ENCODE measurements at places on chromosomes 1 and 21.

GRCh38 chr1:109657970-109658369 lies 2.1 kb downstream of the GSTM4 start:
- no peak for DNase-seq

DNA sequence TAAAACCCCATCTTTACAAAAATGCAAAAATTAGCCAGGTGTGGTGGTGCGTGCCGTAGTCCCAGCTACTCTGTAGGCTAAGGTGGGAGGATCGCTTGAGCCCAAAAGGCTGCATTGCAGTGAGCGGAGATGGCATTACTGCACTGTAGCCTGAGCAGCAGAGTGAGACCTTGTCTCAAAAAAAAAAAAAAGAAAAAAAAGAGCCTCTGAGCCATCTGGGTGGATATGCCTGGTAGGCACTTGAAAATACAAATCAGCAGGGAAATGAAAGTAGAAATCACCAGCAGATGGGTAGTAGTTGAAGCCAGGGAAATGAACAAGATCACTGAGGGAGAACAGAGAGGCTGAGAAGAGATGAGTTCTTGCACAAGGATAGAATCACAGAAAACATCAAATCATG lies 131.0 kb upstream of the HMCN1 start:
- DNase-seq, result no peak

- no peak for DNase-seq
Measured at GRCh38 chr1:75233302-75233929, 99.2 kb downstream of the LHX8 start.

DNA sequence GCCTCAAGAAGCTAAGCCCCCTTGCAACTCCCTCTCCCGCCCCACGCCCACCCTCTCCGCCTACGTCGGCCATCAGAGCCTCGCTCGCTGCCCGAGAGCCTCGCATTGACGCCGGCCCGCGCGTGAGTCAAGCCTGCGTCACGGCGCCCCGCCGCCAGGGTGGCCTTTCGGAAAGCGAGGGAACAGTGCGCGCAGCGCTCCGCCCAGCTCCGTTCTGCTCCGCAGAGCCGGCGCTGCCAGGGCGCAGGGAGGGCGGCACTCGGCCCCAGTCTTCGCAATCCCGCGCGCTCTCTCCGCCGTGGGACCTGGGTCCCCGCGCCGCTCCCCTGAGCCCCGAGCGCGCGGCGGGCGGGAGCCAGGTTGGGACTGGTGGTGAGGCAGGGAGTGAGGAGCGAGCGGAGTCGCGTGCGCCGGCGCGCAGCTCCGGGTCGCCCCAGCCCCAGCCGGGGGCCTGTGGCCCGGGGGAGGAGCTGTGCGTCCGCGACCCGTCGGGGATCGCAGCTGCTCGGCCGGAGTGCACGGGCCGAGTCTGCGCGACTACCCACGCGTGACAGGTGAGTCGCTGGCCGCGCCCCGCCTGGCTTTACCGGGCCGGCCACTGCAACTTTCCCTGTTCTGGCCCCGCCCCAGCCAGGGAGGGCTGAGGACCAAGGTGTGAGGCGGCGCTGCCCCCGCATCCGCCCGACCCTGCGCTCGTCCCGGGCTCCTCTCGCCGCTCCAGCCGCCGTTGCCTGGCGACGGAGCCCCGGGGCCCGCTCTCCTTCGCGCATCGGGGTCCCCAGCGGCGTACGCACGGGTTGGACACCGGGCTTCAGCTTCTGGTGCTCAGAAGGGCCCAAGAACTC lies at the start of gene SLC6A17:
Gene SLC6A17, plus strand, starts transcription at position 165 of the 845 bp plus-strand sequence. CDS start 16,436 bp downstream, outside the sequence.
- DNase-seq, result no peak

GRCh38 chr1:225476538-225476988 lies 48.7 kb upstream of the LBR start:
- DNase-seq, result no peak

GRCh38 chr1:53733975-53734649 lies 4.9 kb downstream of the GLIS1 start:
- DNase-seq, result no peak

DNA sequence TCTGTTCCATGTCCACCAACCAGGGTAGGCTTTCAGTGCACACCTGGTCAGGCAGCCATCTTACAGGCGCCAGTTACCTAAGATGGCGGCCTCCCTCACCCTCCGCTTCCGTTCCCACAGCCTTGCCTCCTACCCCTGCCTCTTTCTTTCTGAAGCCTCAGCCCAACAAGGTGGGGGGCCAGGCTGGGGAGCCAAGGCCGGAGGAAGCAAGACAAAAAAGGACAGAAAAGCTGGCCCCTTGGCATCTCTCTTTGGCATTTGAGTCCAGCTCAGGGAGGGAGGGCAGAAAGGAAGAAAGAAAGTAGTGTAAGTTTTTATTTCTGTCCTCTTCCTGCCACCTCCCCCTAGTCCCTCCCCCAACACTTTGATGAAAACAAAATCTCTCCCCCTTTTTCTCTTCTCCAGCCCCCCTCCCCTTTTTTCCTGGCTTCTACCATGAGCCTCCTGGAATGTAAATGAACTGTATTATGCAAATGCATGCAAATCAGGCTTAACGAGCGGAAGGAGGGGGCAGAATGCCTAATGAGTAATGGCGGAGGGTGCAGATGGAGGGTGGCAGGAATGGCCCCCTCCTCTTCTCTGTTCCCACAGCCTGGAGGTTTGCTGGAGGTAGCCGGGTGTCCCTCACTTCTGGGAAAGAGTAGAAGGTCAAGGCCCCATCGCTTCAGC lies 43.8 kb downstream of the RHBG start:
- DNase-seq, result no peak

- DNase-seq, result no peak
Measured at GRCh38 chr1:75861831-75862230, 65.1 kb downstream of the MSH4 start.
